ENCODE measurements at places on chromosomes 5 and 9.
A peak's percentile ranks its signal among the peaks of the same experiment; 100 is the strongest.

- DNase-seq, result no peak
Measured at GRCh38 chr5:65262096-65262495, 219.6 kb downstream of the ADAMTS6 start.

DNA sequence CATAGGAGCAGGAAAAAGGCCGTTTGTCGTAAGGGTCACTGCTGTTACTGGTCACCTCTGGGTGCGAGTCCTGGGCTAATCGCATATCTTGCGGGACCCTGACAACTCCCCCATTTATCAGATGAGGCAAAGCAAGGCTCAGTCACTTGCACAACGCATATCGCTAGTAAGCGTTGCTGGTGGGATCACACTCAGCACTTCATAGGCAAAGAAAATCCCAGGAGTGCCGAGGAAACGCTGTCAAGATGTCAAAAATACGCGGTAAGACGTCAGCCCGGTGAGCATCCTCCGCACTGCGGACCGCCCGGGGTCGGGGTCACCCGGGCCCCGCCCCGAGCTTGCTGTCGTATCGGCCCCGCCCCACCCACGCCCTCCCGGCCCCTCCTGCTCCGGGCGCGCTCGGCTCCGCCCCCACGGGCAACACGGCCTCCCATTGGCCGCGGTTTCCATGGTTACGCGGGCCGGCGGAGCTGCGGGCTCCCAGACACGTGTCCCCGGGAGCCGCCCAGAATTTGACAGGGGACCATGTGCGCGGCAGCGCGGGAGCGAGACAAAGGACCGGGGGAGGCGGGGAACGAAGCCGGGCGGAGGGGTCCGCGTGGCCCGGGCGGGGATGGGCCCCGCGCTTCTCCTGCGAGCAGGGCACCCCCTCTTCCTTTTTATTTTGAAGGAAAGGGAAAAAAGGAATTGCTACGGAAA, 80.2 kb upstream of the IER5L start:
- DNase-seq, result peak; percentile 97

- no peak for DNase-seq
Measured at GRCh38 chr9:77731008-77731698, 83.0 kb upstream of the GNA14 start.

GRCh38 chr9:126334721-126335621, 8.3 kb downstream of the MVB12B start:
- no peak for DNase-seq

GRCh38 chr5:140259500-140259899, 43.4 kb downstream of the PFDN1 start:
- no peak for DNase-seq

- no peak for DNase-seq
Measured at GRCh38 chr9:14932231-14932630, 22.0 kb upstream of the FREM1 start.

DNA sequence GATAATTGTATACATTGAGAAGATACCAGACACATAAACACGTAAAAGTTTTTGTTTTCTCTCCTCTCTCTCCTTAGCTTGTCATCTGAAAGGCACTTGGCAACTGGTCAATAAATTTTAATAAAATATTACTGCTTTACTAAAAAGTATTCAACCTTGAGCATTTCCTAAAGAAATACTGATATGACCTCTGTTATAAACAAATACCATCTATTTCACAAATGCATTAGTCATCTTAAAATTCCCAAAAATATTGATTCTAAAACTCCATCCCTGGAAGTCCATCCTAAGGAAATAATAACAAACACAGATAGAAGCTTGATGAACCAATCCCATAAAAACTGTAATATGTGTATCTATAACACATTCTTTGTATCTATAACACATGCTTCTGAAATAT, 483.2 kb downstream of the TLR4 start:
- DNase-seq, result no peak

DNA sequence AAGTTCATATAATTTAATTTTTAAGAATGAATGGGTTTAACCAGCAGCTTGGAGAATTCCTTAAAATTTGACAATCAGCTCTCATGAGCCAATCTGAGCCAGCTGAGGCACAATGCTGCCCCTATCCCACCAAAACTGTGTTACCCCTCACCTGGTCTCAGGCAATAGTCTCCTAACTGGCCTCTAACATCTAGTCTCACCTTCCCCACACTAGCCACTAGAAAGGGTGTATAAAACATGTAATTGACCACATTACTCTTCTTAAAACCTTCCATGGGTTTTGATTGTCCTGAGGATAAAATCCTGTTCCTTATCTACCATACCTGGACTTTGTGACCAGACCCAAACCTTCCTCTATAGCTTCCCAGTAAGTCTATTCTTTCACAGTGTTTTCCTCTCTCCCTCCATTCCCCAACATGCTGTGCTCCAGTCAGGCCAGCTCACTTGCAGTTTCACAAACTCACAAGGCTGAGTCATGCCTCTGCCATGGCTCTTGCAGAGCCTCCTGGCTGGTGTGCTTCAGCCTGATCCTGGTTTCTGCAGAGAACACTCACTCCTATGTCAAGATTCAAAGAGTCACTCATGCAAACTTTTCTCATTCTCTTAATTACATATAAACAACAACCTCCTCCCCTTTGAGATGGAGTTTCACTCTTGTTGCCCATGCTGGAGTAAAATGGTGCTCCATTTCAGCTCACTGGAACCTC, 16.0 kb upstream of the ZCCHC7 start:
- DNase-seq, result no peak

- DNase-seq, result no peak
Measured at GRCh38 chr9:89254773-89255125, 56.2 kb upstream of the CKS2 start.

DNA sequence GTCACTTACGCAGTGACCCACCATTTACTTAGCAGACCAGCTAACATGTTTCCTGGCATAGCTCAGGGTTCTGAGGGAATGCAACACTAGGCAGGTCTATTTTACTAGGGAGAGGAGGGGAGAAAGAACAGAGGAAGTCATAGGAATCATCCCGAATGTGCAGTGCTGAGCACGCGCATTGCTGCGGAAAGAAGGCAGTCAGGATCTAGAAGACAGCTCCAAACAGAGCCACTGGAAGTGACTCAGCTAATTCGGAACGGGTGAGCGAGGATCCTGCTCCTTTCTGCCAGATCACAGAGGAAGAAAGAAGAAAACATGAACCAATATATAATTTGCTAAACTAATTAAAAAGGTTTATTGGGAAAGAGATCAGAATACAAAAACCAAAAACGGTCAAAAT, 339.8 kb downstream of the EFNA5 start:
- no peak for DNase-seq

DNA sequence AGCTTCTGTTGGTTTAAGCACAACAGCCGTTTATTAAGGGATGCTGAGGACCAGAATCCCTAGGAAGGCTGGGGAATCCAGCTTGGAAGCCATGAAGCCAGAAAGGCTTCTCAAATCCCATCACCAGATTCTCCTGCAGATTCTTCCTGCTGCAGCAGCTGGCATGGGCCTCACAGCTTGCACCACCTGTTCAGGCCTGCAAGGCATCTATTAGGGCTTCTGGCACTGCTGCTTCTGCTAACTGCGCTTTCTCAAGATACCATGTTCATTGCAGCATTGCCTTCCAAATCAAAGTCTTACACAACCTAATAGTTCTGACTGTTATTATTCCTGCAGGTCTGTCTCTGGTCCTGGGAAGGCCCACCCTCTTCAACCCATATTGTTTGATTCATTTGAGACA, 51.2 kb upstream of the ZNF366 start:
- no peak for DNase-seq

- DNase-seq, result no peak
Measured at GRCh38 chr9:133225171-133226011, 16.3 kb upstream of the OBP2B start.

DNA sequence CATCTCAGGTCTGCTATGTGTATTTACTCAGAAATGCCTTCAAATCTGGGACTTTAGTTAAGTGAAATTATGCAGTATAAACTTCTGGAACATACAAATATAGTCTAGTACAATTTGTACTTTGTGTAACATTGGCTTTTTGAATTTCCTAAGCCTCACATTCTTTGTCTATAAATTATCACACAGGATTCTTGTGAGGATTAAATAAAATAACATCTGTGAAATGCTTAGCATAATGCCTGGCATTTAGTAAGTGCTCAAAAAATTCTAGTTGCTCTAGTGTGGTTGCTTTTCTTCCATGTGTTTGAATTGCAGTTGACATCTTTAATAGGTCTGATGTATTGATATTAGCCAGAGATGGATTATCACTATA, 2.6 kb downstream of the HMMR start:
- no peak for DNase-seq

DNA sequence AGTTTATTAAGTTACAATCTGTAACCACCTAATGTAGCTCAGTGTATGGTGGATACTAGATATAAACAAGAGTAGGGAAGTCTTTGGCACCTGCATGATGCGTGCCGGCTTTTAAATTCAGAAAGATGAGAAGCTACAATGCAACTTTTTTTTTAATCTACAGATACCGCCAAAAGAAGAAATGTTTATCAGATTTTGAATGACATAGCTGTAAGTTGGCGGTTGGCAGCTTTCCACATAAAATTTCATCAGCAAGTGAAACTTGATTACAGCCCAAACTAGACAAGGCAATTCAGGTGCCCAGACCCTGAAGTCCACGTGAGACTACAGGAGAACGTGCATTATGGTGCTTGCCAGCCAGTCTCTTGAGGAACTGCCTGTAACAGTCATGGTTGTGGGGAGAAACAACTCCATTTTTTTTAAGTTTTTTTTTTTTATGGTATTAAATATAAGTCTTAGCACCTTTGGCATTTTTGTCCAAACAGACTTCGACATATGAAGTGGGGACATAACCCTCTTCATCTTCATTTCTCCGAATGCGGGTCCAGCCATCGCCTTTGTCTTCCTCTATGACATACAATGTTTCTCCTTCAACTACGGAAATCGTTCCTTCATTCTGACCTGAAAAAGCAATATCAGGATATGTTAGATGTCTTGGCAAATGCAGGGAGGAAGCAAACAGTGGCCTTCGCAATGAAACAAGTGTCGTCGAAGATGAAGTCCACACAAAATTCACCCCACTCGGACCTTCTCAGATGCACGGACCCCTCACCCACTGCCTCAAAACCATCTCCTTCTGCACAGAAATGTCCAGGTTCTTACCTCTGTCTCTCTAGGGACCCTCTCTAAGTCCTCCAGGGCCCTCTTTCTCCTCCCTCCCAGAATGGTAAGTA, 60.4 kb downstream of the USP20 start:
- no peak for DNase-seq

- no peak for DNase-seq
Measured at GRCh38 chr9:89437772-89438171, 60.1 kb downstream of the SEMA4D start.

- DNase-seq, result no peak
Measured at GRCh38 chr5:63697811-63698210, 264.4 kb downstream of the HTR1A start.

DNA sequence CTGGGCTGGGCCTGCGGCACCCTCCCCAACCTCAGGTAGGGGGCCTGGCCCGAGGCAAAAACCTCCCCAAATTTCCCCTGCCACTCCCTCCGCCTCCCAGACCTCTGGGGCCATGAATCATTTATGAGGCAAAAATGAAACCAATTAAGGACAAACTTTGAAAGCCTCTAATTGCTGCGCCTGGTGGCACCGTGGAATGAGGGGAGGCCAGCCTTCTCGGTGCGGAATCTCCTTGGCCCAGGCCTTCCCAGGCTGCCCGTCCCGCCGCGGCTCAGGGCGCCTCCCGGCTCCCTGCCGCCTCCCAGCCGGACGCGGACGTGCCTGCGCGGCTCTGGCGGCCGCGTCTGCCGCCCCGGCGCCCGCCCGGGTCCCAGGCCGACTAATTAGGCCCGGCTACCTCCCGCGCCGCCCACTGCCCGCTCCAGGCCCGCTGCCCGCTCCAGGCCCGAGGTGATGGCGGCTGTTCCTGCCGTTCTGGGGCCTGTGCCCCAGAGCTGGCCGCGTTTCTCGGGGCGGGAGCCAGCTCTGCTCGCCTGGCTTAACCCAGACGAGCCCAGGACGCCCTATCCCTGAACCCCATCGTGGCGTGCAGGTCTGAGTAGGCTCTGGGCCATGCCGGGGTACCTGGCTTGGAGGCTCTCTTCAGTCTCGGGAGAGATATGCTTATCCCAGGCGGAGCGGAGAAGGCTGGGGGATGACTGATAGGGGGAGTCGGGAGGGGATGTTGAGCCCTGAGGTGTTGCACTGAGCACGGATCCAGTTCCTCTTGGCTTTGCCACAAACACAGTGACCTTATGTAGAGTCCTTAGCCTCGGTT, 20.1 kb downstream of the CXXC5 start:
- no peak for DNase-seq

DNA sequence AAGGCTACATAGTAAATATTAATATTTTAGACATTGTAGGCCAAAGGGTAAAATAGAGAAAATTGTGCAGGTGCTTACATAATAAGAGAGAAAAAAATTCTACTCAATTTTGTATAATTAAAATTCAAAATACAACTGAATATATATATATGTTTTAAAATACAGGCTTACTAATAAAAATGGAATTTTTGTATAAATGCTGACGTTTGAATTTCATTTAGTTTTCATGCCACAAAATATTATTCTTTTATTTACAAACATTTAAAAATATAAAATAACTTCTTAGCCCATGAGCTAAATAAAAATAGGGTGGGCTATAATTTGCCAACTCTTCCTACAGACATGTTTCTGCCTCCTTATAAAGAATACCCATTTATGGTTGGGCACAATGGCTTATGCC, 328.6 kb downstream of the TRPM3 start:
- DNase-seq, result no peak

GRCh38 chr5:63687854-63688516, 274.3 kb downstream of the HTR1A start:
- no peak for DNase-seq

GRCh38 chr5:42798284-42799240, 13.1 kb downstream of the SELENOP start:
- DNase-seq, result no peak

GRCh38 chr5:175718401-175719108, 60.7 kb downstream of the HRH2 start:
- DNase-seq, result peak; percentile 33

DNA sequence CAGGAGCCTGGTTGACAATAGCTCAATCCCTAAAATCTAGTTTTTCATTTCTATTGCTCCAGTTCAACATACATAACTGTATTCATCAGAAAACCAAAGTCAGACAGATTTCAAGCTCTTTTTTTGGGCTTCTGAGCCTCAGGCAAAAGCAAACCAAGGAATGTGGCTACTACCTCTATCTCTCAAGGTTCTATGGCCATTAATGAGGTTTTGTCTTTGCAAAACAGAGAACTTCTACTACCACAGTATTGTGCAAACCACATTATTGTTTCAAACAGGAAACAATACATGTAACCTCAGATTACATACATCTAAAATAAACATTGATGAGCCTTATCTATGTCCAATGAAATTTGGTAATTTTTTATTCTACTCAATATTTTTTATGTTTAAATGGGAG, 35.5 kb upstream of the FTMT start:
- no peak for DNase-seq

Measured in nephron progenitor cell (in vitro differentiated cells).